ENCODE measurements at places on chromosomes 1 and 21.

DNA sequence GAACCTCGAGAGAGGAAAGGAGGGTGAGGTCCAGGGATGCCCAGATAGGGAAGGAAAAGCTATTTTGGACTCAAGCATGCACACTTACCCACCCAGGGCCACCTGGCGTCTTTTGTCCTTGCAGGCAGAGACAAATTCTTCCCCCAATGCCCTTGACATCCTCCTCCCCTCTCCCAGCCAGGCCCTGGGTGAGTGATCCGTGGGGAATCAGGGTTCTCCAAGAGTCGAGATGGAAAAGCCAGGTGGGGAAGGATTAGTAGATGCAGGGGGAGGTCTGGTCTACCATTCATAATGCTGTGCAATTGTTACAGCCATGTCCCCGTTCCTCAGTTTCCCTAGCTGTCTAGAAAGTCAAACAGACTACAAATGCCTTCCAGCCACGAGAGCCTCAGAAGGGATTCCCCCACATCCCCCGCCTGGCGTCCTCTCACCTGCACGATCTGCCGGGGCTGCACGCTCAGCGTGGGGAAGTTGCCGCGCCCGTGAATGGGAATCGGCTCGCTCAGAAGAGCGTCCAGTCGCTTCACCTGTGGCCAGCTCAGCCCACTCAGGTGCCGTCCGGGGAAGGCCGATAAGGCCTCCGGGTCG, 580 bp downstream of the TENT5B start:
- no peak for ATAC-seq

DNA sequence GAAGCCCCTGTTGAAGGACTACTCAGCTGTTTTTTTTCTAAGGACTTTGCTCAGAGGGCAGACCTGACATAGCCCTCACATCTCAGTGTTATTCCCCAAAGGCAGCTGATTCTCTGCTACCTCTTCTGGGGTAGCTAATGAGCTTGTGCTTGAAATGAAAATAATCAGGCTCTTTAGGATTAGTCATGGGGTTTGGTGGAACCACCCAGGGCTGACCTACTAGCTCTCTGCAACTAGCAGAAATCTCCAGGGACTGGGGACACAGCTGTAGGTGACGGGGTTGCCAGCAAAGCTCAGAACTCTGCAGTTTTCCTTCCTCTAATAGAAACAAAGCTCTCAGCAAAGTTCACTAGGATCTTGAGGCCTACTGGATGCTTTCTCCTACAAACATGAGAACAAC, 106.4 kb upstream of the BCL9 start:
- peak; percentile 92 for ATAC-seq

GRCh38 chr1:44777547-44777946, 2.2 kb downstream of the RPS8 start:
- ATAC-seq, result no peak

DNA sequence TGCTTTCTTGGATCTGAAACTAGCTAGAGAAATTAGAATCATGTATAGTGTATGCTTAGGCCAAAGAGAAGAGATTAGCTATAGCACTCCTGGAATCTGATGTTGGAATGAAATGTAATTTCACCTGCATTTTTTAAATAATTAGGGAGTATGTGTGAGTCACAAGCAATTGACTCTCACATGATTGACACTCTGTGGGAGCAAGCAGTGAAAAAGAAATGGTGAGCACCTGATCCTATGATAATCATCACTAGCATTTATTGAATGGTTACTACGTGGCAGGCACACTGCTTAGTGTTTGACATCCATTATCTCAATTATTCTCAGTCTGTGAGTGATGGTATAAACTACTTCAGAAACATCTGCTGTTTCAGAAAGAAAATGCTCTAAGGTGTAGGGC, 176.6 kb downstream of the NRIP1 start:
- ATAC-seq, result no peak

DNA sequence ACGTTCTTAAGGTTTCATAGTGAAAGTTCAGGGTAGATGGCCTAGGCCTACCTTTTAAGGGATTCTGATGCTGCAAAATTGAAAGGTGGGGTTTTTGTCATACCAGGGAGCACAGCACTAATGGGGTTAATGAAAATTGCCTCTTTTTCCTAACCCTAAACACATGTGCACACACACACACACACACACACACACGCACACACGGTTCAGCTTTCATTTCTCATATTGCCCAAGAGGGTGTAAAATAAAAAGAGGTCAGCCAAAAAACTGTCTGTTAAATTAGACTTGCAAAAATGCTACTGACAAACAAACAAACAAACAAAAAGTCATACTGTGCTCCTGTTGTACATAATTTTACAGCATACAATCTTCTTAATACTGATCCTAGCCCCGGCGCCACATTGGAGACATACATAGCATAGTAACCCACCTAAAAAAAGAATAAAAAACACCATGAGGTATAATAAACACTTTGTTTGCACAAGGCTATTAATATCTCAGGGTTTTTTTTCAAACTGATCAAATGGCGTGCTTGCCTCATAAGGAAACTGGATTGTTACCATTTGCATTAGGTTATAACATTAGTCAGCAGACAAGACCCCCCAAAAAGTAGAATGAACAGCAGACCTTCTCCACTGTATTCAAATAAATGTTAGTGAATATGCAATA, 69.1 kb downstream of the TGFB2 start:
- no peak for ATAC-seq

DNA sequence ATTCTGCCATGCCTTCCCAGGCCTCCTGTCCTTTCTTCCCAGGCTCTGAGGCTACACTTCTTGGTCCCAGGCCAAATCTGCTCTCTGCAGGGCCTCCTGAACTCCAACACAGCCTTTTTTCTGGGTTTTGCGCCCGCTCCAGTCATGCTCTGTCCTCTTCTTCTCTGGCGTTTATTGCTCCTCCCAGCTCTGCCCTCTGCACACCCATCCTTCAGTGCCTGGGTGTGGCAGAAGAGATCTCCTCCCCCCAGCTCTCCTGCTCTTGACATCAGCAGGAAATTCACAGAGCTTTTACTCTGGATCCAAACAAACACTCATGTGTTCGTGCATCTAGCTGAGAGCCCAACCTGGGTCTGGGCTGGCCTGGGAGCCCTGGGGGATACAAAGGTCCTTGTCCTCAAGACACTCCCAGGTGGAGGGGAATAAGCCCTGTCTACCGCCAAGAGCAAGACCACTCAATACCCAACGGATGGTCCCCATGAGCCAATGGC, 22.9 kb upstream of the EPS8L3 start:
- no peak for ATAC-seq

- no peak for ATAC-seq
Observed at GRCh38 chr1:9149837-9150581, 21.1 kb upstream of the GPR157 start.

- no peak for ATAC-seq
Observed at GRCh38 chr1:150909585-150910180, 16.5 kb upstream of the SETDB1 start.

DNA sequence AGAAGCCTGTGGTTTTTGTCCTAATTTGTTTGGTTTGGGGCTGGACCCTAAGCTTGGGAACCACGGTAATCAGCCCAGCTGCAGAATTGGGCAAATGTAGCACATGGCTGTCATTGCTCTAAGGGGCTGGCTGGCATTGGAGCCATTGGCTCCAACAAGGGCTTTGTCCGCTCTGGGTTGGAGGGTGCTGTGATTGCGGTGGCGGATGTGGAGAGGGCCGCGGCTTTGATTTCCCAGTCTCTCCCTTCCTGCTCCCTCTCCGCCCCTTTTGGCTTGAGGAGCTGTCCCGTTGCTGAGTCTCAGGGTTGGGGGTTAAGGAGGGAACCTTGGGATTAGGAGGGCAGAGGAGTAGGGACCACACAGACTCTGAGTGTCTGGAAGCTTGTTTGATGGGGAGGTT, 91.7 kb upstream of the CD34 start:
- ATAC-seq, result no peak

- ATAC-seq, result peak; percentile 46
Observed at GRCh38 chr1:31625561-31626222, 8.2 kb downstream of the HCRTR1 start.

DNA sequence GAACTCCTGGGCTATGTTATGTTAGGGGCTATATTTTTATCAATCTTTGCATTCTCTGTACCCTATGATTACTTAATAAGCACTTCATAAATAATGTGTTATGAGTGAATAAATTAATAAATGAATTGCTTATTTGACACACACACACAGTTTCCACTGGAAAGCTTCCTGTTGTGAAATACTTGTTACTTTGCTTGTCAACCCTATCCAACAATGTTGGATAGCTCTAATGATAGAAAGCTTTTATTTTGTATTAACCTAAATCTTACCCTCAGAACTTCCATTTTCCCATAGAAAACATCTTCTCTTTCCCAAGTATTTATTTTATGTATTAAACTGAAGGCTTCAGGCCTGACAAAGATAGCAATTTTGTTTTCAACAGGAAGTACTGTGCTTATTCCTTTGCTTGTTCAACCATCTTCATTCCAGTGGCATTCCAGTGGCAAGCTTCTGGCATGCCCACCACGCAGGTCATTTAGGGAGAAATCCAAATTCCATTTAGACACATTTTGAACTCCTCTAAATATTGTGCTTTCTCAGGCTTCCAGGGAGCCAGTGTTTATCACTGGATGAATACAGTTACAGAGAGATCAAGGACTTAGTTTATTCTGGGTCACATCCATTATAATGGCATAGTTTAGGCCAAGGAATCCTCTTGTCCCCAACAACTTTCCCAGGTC, 134.4 kb downstream of the TGFB2 start:
- no peak for ATAC-seq

DNA sequence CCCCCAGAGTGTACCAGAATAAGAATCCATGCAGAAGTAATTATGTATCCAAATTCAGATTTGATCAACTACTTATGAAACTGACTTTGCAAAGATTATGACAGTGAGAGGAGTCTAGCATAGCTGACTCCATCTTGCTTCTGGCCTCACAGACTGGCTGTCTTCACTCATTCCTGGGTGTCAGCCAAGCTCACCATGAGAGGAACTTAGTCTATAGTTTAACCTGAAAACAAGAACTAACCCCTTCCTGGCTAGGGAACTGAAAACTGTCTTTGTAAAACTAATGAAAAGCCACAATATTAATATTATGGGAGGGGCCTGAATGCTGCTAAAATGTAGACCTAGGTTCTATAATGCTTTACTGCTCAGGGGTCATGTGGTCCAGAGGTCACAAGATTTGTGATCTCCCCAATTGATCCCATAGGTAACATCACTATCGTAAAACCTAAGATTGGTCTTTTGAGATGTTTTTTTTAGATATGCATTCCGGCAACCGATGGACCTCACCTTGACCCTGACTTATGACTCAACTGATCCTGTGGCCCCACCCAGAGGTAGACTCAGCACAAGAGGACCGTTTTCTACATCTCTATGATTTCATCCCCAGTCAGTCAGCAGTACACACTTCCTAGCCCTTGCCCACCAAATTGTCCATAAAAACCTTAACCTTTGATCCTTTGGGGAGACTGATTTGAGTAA, 55.2 kb downstream of the ATP1B1 start:
- peak; percentile 89 for ATAC-seq

- ATAC-seq, result no peak
Observed at GRCh38 chr21:42887326-42887725, 5.8 kb upstream of the NDUFV3 start.

DNA sequence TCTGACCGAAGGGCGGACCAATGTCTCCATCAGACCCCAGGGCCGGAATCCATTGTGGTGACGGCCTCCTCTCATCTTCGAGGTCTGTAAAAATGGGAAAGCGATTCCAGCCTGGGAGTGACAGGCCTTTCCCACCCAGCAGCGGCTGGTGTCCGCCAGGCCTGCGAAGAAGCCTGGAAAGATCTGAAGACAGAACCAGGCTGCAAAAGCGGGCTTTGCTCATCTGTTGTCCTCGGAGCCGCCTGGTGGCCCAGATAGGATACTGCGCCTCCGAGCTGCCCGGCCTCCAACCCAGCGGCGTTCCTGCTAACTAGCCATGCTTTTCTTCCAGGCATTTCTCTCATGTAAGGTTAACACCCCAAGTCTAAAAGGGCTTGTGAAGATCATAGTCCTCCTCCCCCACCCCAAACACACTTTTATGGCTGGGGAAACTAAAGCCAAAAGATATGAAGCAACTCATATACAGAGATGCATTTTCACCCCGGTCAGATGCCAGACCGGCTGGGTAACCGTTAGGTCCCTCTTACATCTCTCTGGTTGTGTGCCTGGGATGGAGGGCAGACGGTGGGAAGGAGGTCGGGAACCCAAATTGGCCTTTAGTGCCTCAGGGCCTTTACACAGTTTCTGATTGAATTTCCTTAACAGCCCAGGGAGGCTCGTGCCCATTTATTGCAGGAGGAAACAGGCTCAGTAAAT, 1.9 kb upstream of the DHRS3 start:
- ATAC-seq, result peak; percentile 67

- ATAC-seq, result no peak
Observed at GRCh38 chr21:21383126-21383525, 384.9 kb downstream of the NCAM2 start.

DNA sequence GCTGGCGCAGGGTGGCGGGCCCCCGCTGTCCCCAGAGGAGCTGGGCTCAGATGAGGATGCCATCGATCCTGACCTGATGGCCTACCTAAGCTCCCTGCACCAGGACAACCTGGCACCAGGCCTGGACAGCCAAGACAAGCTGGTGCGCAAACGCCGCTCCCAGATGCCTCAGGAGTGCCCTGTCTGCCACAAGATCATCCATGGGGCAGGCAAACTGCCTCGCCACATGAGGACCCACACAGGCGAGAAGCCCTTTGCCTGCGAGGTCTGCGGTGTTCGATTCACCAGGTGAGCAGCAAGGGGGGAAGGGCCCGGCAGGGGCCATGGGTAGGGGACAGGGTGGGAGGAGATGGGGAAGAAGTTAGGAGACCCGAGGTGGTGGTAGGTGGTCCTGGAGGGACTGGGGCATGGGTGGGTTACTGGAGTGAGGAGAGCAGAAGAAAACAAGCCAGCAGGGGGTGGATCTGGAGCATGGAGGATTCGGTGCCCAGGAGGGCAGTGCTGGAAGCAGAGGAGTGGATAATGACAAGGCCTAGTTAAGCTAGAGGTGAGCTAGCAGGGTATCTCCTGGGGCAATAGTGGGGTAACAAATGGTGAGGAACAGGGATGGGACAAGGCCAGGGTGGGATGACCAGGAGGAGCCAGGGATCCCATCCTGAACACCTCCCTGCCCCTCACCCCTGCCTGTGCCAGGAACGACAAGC, 13.1 kb downstream of the ZBTB7B start:
- ATAC-seq, result peak; percentile 0

DNA sequence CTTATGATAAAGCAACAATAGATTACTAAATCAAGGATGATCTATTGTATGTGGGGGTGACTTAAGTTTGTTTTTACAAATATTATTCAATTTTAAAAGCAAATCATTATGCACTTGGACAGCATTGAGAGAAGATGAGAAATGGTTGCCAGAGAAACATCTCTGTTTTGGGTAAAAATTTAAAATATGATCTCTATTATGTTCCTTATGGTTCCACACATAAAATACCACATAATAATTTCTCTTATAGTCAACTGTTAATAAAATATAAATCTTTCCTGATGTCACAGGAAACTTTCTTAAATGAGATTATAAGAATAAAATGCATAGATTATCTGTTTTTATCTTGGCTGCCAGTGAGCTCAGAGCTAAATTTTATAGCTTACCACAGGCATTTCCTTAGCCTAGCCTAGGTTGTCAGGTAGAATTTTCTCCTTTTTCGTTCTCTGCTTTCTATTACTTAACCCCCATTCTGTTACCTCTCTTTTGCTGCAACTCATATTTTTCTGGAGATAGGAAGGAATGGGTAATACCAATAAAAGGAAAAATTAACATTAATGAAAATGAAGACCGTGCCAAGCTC, 109.7 kb downstream of the TGFB2 start:
- ATAC-seq, result no peak

Measured in stimulated activated memory B cell treated with anti-CD40 and anti-IgM and Interleukin-4, amounts not matched to agents 10 μg/mL and 1 μg/mL and 100 μg/mL, for 72 hours (primary cell).